Chondrocyte (in vitro differentiated cells): ENCODE measurements at places on chromosomes 3 and 15. TPM values are rescaled to one million over a fixed set of nuclear protein-coding genes. Genes with fewer than 3 reads are reported as not detected.
A peak's percentile ranks its signal among the peaks of the same experiment; 100 is the strongest.

- DNase-seq = no peak
Observed at GRCh38 chr15:77567202-77567601, 65.5 kb downstream of the LINGO1 start.

DNA sequence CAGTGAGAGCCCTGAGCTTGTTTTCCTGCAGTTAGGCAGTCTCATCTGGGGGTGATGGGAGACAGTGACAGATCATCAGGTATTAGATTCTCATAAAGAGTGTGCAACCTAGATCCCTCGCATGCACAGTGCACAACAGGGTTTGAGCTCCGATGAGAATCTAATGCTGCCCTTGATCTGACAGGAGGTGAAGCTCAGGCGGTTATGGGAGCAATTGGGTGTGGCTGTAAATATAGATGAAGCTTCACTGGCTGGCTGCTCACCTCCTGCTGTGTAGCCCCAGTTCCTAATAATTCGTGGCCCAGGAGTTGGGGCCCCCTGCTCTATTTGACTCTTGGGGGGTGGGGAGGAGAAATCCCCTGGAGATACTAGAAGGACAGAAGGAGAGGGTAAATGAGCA, 309.4 kb upstream of the STT3B start:
- DNase-seq = no peak

GRCh38 chr3:42403737-42404136, 6.7 kb downstream of the LYZL4 start:
- no peak for DNase-seq

GRCh38 chr3:37715976-37716375, 145.7 kb upstream of the CTDSPL start:
- DNase-seq = no peak

DNA sequence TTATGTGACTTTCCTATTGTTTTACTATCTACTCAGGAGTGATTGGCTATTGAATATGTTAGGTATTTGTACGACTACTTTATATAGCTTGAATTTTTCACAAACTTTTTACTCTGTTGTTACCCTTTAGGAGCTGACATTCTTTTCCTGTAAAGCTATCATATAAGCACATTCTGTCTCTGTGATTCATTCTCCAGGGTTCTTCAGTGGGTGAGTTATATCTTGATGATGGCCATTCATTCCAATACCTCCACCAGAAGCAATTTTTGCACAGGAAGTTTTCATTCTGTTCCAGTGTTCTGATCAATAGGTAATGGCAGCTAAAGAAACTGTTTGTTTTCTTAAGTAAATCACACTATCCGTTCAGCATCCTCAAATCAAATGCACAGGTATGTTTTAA, 10.1 kb upstream of the CAPN3 start:
- no peak for DNase-seq

DNA sequence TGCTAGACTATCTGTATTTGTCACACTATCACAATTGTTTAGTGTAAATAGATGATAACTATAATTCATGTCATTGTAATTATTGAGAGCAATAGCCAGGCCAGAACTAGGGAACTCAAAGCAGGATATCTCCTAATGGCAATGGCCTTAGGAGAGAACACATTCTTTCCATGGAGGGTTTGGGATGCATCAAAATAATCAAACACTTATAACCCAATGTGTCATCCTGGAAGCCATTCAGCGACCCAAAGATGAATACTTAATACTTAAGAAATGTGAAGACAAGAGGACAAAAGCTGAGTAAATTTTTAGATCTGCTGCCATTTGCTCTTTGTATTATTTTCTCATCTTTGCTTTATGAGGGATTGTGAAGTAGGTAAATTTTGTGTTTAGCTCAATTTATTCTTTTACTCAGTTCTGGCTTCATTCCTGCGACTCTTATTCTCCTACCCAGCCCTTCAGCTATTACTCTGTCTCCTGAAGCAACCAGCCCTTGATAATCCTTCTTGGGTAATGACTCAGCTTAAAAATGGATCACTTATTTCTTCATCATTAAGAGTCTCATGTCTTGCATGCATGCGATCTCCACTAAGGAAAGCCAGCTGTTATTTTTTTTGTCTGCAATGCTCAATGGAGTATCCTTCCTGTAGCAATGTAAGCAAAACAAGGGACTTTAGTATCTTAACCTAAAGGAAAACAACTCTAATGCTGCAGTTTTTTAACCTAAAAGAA, 2.0 kb downstream of the OR4F15 start:
- no peak for DNase-seq

DNA sequence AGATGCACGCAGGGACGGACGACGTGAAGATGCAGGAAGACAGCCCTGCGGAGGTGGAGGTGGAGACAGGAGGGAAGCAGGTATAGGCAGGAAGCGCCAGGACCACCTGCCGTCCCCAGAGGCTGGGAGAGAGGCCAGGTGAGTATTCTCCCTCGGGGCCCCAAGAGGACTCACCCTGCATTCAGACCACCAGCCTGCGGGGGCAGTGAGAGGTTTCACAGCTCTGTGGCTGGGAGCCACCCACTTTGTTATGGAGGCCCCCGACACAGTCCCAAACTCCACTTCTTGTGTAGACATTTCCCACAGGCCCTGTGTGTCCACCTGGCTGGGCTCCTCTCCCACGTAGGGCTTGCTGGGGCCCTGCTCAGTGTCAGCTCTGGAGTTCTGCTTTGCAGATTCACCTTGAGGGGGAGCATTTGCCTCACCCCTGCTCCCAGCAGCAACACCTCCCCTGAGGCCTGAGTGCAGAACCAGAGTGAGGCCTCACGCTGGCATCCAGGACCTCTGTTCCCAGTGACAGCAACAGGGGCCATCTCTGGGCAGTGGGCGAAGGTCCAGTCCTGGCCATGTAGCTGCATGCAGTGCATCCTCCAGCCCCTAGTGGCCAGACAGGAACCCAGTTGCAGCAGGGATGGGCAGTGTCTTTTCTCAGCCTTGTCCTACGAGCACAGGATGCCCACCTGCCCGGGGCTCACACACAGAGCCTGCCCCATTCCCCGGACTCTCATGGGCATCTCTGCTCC, 119.4 kb upstream of the IQSEC1 start:
- DNase-seq = peak; percentile 68

- no peak for DNase-seq
Observed at GRCh38 chr15:59176653-59177316, 29.9 kb upstream of the LDHAL6B start.

GRCh38 chr3:190505381-190506003, 8.4 kb upstream of the IL1RAP start:
- no peak for DNase-seq

DNA sequence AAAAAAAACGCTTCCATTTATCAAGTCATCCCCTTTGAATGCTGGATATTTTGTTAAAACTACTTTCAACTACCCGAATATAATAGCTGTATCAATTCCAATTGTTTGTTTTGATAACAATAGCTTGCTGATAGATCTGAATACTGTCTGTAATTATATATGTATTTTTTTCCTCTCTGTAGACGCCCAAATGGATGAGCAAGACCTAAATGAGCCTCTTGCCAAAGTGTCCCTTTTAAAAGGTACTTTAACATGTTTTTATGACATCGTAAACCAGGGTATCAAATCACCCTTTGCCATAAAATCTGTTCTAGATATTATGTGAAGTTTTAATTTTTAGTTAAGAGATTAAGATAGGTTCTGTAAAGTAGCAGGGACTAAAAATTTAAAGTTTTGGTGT, 111.5 kb upstream of the FLNB start:
- no peak for DNase-seq

DNA sequence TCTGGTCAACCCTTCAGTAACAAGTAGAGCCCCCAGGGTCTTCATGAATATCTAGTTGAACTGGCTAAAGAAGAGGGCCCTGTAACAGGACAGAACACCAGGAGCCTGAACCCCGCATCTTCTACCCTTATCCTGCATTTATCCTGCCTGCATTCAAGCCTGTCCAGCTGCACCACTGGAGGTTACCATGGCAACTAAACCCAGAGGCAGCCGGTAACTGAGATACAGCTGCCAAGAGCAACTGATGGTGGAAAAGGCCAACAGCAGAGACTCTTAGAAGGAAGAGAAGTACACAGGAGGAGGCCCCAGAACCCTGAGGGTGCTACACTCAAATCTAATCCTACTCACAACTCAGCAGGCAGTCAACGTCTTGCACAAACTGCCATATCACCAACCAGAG, 3.7 kb upstream of the PRKAR2A start:
- DNase-seq = peak; percentile 11

DNA sequence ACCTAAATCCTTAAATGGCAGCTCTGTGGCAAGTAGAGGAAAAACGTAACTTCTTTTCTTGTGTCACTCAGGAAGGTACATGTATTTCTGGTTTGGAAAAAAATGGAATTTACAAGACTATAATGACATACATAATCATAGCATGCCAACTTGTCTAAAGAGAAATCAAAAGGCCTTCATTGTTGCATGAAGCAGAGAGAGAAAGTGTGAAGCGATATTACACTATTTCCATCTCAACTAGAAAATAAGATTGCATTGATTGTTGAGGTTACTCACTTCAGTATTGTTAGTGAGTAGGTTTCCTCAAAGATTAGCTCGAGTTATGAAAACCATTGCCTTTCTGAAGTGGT, 67.2 kb upstream of the GCSAM start:
- DNase-seq = no peak

TRIM71 gene
- 0.05 to 0.17 TPM (median 0.08 TPM) in 3 replicates for total RNA-seq

GATA2 gene
- total RNA-seq = 0.10 to 0.44 TPM in 2 of 3 replicates, not detected in the other

ACTC1 gene
- total RNA-seq = 6.2 to 19.5 TPM (median 7.1 TPM) in 3 replicates

SRGAP3 gene
- total RNA-seq = 0.99 to 3.0 TPM (median 2.5 TPM) in 3 replicates

LSAMP gene
- total RNA-seq = 1.1 to 1.8 TPM (median 1.4 TPM) in 3 replicates
